Right lung (tissue), 10 donors: ENCODE measurements at places on chromosomes 2 and 18.

DNA sequence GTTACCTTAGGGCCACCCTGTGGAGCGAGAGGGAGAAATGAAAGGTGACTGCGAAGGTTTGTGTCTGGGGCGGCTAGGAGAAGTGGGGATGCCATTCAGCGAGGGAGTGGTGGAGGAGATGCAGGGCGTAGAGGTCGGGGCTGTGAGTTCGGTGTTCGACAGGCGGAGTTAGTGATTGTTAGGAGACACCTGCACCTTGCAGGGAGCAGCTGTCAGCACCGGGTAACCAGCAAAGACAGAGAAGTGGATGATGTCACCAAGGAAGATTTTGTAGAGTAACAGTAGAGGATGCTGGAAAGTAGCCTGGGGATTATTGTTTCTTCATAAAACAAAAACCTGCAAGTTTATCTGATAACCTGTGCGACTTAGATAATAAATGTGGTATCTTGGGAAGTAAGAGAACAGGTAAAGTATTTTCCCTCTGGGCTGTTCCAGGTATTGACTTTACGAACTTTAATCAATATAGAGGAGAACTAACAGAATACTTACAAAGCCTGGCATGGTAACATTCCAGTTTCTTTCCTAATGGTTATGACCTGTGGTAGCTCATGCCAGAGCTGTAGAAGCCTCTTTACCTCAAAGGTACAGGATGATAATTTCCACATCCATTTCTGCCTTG, 63.8 kb downstream of the SPTBN1 start:
- no peak for DNase-seq

DNA sequence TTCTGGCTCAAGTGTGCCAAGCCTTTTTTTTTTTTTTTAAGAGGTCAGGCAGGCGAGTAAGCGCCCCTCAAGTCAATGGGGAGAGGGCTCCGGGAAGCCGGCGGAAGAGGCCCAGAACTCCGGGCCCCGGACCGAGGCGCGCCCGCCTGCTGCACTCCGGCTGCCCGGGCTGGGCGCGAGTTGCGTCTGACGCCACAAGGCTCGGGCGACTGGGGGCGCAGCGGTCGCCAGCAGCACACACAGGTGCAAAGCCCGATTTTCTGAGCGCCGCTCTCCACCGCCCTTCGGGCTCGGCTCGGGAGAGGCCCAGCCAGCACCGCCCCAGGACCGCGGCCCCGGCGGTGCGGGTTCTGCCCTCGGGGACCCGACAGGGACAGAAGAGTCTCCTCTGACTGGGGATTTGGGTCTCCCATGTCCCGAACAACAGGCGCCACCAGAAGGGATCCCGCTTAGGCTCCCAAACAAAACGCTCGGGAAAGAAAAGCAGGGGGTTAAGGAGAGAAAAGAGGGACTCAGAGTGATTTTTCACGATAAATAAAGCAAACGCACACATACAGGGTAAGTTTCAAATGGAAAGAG, 787 bp downstream of the ERBB4 start:
- DNase-seq: no peak

DNA sequence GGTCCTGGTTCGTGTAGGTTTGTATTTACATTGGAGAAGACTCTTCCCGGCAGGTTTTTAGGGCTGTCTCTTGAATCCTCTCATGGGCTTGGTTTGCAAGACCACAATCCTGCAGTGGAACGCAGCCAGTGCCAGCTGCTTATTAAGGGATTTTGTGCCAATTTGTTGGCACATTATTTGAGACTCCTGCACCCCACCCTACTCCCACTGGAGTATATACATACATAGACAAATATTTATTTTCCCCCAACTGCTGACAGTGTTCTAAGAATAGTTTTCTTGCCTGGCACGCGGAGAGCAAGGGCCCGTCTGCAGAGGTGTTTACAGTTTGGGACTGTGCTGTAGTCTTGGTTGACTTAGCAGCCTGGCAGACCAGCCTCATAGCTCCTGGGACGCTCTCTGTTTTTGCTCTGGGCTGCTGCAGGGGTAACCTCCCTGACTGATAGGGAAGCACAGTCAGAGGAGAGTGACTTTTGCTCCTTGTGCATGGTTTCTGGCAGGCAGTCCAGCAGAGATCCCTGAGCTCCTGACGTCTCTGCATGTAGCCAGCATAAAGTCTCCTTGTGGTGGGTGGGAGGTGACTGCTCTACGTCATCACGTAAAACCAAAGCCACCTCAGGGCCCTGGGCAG, 1.9 kb downstream of the LDLRAD4 start:
- no peak for DNase-seq

DNA sequence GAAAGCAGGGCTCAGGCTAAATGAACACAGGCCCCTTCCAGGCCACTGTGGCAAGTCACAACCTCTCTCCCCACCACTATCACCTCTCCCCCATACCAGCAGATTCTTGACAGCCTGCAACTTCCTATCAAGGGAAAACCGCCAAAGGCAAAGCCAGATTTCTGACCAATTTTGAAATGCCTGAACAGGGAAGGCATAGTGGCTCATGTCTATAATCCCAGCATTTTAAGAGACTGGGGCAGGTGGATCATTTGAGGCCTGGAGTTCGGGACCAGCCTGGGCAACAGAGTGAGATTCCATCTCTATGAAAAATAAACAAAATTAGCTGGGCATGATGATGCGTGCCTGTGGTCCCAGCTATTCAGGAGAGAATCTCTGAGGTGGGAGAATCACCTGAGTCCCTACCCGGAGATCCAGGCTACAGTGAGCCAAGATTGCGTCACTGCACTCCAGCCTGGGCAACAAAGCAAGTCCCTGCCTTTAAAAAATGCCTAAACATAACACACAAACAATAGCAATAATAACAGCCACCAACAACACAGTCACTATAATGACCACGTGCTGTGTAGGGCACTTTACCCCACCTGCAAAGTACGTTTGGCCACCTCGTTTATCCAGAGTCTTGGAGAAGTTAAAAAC, 75.5 kb upstream of the GLI2 start:
- DNase-seq: no peak

GRCh38 chr2:207291625-207292252, 126.0 kb upstream of the KLF7 start:
- DNase-seq: no peak

- peak; percentile 31 for DNase-seq
Measured at GRCh38 chr2:187499941-187500532, 52.0 kb upstream of the CALCRL start.

DNA sequence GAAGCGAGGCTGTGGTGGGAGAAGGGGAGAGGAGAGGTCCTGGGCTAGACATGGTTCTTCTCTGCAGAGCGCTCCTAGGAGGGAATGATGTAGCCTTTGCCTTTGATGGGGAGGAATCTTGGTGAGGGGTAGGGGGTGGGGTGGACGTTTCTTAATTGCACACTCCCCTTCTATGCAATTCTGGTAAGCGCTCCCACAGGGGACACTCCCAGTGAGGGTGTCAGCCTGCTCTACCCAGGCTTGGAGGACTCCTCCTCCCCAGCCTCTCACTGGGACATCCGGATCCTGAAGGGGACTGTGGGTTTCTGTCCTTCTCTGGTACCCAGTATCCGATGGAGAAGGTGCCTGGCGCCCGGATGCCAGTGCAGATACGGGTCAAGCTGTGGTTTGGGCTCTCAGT, 114.3 kb downstream of the DYSF start:
- no peak for DNase-seq

GRCh38 chr2:12169721-12170120, 423.3 kb downstream of the LPIN1 start:
- DNase-seq: peak; percentile 40

DNA sequence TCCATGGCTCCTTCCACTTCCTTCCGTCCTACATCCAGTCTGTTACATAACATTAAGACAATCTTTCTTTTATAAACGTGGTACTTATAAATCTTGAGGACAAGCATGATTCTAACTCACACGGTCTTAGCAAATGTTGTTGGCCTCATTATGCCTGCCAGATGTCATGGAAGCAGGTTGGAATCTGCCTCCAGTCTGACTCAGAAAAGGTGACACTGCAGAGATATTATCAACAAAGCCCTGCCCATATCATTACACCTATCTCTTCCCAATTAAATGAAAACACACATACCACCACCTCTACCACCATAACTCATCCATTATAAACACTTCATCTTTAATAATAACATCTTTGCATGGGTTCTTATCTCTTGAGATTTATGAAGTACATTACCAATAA, 334.7 kb upstream of the CHAC2 start:
- DNase-seq: no peak

- DNase-seq: no peak
Measured at GRCh38 chr2:129885735-129886134, 93.7 kb upstream of the RAB6C start.

DNA sequence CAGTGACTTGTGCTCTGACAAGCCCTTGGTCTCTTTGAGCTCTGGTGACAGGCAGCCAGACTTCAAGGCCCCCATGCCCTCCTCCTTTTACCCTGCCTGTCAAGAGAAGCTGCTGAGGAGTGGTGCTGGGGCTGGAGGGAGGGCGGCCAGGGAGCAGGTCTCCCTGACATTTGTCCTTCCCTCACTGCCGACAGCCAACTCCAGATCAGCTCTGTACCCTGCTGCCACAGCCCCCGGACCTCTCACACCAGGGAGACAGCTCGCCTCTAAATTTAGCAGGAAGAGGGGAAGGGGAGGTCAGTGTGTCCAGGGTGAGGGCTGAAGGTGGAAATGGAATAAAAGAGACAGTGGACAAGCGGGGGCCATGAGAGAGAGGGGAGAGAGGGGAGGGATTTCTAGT, 155.8 kb downstream of the TDRD15 start:
- no peak for DNase-seq

DNA sequence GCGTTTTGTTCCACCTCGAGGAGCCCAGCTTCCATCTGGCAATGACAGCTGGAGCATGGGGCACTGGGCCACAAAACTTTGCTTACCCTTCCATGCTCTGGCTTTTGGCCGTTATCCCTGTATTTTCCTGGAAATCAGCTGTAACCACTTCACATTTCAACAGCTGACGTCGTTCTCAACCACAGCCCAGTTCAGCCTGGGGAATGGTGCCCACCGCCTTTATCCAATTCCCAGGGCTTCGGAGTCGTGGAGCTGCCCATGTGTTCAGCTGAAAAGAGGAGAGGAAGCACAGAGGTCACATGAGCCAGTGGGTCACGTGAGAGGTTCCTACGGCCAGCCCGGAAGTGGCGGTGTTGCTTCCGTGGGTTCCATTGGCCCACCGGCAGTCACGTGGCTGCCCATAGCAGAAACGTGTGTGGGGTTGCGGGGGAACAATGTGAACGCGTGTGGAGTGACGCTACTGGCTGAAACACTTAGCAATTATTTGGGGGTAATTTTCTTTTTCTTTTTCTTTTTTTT, 16.7 kb upstream of the EDAR start:
- no peak for DNase-seq

DNA sequence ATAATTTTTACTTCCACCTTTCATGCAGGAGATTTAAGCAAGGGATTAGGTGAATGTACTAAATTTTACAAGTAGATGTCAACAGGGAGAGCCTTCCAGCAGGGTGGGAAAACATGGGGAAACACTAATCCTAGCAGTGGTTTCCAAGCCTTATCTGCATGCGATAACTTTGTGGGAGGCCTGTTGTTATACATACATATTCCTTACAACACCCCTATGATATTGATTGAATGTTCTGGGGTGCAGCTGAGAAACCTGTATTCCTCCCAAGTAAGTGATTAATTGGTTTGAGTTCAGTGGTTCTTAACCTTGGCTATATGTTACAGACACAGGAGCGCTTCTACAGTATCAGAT, 65.9 kb downstream of the COL4A4 start:
- no peak for DNase-seq

DNA sequence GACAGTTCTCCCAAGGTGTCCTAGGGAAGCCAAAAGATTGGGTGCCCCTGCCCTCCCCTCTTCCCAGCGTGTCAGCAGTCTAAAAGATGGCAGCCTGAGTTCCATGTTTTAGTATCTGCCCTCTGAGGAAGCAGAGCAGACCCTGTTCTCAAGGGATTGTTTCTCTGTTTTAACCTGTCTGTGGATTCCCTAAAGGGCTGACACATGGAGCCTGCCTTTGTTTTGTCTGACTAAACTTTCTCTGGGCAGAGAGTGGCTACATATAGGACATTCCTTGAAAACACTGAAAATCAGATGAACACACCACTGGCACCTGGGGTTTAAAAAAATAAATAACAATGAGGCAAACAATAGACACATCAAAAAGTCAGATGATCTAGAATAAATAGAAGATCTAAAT, 337.6 kb downstream of the KIAA1328 start:
- no peak for DNase-seq

- DNase-seq: no peak
Measured at GRCh38 chr2:147137711-147138110, 707.1 kb upstream of the ACVR2A start.

DNA sequence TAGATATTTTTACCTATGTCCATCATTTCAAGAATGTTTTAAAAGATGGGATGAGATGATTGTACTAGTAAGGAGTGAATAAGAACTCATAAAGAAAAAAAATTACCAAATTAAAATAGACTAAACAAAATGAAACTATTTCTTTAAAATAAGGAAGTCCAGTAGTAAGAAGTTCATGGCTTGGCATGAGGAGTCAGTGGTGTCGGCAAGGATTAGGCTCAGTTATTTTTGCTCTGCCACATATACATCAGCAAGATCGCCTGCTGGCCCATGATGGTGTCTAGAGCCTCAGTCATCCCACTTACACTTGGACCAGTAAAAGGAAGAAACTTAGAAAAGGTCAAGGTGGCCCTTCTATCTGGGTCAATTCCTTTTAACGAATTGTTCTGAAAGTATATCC, 300.9 kb upstream of the SLC8A1 start:
- DNase-seq: no peak

- DNase-seq: no peak
Measured at GRCh38 chr2:221571025-221571550, 1.0 kb downstream of the EPHA4 start.

DNA sequence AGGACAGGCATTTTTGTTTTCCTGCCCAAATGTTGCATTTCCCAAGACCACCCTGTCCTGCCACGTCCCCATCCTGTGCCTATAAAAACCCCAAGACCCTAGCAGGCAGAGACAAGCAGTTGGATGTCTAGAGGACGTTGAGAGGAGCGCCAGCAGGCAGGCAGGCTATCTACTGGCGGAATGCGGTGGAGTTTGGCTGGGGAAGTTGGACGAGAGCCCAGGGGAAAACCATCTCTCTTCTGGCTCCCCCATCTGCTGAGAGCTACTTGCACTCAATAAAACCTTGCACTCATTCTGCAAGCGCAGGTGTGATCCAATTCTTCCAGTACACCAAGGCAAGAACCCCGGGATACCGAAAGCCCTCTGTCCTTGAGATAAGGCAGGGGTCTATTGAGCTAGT, 72.5 kb downstream of the ARL6IP6 start:
- DNase-seq: no peak

DNA sequence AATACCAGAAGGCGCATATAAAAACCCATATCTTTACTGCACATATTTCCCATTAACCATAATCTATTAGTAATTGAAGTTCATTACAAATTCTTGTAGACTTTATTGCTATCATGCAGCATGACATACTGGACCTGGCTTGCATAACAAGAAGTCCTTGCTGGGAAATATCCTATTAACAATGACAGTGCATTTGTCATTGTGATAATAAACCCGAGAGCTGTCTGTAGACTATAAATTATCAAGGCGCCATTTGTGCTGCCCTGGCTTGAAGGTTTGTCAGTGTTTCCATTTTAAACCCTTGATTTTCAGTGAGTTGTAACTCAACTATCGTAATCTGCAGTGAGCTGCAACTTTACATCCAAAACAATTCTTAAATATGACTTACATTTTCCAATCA, 59.0 kb downstream of the HNMT start:
- no peak for DNase-seq
